Aorta (tissue), 5 donors: ENCODE measurements at places on chromosomes 6 and 20. TPM values are rescaled to one million over a fixed set of nuclear protein-coding genes. Genes with fewer than 3 reads are reported as not detected.

DNA sequence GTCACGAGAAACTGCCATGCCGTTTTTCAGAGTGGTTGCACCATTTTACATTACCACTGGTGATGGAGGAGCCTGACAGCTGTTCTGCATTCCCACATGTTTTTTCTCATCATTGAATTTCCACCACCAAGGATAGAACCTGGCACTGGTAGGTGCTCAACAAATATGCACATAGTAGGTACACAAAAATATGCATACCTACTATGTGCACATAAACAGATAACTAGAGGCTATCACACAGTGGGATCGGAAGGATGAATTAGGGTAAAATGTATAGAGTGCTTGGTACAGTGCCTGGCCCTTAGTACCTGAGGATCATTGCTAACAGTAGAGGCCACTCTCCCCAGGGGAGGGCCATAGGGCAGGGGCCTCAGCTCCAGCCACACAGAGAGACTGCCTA, 47.0 kb downstream of the SLC2A10 start:
- no peak for DNase-seq

DNA sequence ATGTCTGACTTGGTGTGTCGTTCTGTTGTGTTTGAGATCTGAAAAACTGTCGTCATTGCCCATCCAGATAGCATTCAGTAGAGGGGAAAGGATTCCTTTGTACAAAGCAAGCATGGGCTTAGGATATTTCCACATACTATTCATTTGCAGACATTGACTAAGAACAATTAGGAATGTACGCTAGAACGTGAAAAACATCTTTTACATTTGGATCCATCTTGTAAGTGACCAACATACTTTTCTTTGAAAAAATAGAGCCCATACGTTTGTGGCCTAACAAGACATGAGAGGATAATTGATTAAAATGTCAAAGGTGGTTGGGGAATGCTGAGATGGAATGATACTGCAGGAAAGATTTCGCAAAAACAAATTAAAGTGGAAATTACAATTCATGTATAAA, 225.8 kb upstream of the QKI start:
- no peak for DNase-seq

- no peak for DNase-seq
Observed at GRCh38 chr6:110493253-110493800, 16.9 kb upstream of the SLC22A16 start.

DNA sequence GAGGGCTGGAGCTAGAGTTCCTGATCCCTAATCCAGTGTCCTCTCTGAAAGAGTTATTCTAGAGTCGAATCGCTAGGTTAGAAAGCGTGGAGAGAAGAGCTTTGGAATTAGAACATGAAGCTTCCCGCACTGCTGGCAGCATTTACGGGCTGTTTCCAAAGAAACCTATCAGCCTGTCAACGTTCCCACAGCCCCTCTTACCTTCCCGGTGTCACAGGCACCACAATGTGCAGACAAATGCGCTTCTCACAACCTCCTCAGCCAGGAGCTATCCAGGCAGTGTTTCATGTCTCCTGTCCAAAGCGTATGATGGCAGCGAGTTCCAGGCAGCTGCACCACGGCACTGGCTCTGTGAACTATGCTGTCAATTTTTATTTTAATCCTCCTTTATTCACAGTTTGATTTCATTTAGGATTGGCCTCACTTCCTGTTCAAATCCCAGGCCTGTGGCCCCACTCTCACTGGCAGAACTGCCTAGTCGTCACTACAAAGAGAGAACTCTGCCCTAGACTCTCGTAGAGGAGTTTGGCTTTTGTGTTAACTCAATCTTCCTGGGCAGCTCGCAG, 322.8 kb upstream of the SOX4 start:
- DNase-seq = no peak

GRCh38 chr20:36106606-36107005, 47.9 kb upstream of the EPB41L1 start:
- peak; percentile 25 for DNase-seq

- DNase-seq = no peak
Observed at GRCh38 chr6:143694560-143694959, 16.8 kb downstream of the PHACTR2 start.

- no peak for DNase-seq
Observed at GRCh38 chr6:104404377-104404776, 455.3 kb downstream of the HACE1 start.

GRCh38 chr20:57662456-57663240, 42.4 kb upstream of the ZBP1 start:
- DNase-seq = peak; percentile 76

APCDD1L gene
- total RNA-seq = 14.6 TPM

SLC22A3 gene
- total RNA-seq = 61.0 TPM
